ENCODE measurements at places on chromosomes 5 and 9.

- DNase-seq, result no peak
Observed at GRCh38 chr5:157046041-157046440, 12.9 kb downstream of the HAVCR1 start.

DNA sequence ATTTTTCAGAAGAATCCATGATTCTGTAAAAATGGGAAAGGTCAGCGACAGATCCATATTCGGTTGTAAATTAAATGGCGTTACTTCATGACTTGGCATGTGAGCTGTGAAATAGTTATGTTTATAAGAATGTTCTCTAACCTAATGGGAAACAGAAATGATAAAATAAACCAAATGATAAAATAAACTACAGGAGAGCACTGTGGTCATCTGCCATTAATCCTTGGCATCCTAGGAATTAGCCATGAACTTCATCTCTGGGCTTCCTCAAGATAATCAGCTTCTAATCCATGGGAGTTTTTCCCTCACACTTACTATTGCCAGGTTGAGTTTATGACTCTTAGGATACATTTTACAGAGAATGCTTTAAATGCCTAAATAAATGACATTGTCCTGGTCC is 94.6 kb upstream of the SLC30A5 start:
- no peak for DNase-seq

DNA sequence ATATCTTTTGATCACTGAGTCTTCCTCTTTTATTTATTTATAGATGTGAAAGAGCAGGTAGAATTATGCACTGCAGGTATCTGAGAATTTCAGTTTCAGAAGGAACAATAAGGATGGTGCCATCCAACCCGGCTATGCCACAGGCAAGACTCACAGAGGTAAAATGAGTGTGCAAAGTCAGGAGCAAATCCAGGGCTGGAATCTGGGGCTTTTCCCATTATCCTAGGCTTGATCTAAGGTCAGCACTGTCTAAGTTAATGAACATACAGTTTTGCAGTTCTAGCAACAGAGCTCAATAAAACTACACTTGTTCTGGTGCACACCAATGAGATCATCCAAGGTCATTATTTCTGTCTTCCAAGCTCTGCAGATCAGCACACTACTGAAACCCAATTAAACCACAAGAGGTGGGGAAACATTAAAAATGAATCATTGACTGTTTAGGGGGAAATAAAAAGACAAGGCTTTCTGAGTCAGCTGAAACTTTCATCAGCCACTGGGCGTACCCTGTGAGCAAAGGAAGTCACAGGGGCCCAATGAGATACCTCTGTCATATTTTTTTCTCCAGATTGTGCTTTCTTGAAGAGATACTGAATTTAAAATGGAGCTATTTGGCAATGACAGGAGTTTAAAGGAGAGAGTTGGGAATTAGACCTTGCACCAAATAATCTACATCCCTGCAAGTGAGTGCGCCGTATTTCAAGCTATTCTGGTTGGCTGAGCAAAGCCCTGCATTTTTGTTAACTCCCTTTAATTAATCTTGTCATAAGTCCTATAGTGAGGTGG is 662.2 kb upstream of the ZNF608 start:
- DNase-seq, result no peak

DNA sequence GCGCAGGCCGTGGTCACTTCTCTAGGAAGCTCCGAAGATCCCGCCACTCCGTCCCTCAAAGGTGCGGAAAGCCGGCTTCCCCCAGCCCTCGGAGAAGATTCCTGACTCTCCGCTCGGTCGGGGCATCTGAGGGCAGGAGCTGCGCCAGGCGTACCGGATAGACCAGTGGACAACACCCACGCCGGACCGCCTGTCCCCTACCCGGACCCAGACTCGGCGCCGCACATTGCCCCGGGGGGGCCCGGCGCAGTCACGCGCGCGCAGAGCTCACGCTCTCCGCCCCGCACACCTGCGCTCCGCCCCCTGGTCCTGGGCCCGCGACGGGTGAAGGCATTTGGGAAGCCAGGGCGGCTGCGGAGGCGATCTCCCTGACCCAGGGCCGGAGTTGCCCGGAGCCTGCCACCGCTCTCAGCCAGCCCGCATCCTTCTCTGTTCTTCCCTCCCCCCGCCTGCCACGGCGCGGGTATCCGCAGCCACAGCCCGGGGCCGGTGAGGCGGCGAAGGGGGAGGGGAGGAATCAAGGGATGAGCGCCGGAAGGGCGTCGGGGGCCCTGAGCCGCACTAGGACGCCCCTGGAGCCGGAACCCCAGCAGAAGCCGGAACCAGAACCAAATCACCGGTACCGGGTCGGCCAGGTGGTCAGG is 448 bp downstream of the RELL2 start:
- DNase-seq, result peak; percentile 20

DNA sequence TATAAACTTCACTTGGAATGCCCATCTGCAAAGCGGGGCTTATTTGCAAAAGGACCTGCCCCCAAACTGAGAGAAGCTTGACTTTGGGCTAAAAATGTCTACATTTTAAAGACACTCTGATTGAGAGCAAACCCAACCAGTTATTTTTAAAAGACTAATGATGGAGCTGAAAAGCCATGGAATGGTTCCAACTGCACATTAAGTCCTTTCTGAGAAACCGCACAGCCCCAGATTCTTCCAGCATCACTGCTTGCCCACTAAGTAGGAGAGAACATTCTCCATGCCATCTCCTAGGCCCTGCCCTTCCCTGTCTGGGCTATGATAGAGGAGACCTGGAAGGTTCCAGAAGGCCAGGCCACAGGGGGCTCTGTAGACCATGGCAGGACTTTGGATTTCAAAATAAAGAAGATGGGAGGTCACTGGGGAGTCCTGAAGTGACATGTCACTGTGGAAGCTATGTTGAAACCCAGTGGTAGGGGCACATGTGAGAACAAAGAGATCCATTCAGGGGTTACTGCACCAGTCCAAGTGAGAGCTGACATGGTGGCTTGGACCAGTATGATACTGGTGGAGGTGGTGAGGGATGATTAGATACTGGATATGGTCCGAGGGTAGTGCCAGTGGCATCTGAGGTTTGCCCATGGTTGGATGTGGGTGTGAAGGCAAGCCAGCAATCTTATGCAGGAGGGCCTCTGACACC is 179.2 kb downstream of the DAB2IP start:
- DNase-seq, result no peak

DNA sequence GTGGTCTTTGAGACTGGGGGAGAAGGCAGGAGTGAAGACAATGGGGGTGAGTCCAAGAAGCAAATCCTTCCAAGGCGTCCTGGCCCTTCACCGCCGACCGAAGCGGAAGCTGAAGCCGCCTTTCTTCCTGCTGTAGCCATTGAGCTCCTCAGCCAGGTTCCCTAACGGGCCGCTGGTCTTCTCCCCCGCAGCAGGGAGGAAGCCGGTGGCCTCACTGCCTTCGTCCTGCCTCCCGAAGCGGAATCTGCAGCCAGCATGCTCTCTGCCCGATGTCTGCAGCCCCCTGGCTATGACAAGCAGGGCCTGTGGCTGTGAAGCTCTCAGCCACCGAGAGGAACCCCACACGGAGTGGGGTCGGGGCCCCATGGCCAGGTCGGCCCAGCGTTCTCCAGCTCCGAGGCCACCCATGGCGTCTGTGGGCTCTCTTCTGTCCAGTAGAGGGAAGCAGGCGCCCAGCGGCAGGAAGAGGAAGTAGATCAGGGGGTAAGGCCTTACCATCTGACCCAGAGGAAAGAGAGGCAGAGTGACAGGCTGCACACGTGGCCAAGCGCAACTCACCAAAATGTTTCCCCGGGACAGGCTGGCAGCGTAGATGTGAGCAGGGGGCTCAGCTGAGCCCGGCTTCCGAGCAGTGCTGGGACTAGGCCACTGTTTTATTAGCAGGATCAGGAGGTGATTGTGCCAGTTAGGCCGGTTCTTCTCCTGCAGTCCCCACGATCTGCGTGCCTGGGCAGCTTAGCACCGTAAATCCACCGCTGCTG is 3.1 kb downstream of the QRFP start:
- DNase-seq, result no peak

DNA sequence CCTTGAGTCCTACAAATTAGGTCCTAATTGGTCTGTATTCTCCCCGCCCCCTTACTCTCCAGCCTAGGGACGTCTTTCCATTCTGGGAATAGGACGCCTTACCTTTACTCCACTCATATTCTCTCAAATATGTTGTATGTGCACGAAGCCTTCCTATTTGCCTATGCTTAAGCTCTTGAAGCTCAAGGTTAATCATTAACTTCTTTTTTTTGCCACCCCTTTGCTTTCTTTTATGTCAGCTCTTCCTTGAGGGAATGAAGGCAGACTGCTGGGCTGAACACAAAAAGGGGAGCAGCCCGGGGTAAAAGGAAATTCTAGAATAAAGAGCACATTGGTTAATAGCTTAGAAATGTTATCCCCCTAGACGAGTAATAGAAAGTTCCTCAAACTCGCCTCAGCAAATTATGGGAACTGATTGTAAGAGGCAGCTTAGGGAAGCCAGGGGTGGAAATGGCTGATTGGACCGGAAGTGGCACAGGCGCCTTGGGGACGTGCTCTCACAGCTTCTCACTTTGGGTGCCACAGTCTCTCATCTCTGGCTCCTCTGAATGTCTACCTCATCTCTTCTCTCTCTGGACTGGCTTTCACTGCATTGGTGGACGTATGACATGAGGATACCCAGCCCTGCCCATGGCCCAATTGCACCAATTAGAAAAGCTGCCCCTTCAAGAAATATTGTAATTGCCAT is 122.3 kb upstream of the IL12B start:
- no peak for DNase-seq

GRCh38 chr5:114953565-114953964 is 216.1 kb downstream of the TRIM36 start:
- DNase-seq, result no peak

DNA sequence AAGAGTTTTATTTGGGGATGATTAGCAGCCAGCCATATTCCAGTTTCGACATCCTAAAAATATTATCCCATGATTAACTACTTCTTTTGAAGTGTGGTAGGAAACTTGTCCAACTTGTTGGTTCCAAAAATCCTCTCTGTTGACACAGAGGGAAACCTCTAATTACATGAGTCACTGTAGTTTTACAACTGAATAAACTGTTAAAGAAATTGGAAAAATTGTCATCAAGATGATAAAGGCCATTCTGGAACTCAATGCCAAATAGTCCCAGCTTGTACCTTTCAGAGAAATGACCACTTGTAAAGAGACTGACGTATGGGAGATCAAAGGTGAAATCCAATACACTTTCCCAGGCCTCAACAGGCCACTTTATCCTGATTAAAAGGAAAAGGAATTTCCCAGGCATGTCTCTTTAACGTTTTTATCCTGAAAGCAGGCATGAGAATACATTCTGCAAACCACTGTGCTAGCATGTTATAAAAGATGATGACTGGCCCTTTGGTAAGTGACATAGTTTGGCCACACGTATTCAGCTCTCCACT is 261.6 kb downstream of the GLIS3 start:
- DNase-seq, result no peak

DNA sequence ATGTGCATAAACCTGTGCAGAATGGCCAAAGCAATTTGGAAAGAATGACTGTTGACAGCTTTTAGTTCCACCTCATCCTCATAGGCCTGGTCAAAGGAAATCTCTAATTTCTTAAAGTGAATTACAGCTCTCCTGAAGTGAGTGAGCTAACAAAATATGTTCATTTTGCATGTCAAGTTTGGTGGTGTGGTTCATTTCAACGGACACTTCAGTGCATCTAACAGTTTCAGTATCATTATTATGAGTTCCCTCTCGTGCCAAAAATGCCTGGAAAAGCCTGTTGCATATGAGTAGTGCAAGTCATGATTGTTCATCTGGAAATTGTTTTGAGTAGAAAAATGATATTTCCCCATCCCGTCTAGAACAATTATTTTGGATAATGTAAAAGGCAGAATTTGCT is 53.2 kb upstream of the HMHB1 start:
- no peak for DNase-seq

DNA sequence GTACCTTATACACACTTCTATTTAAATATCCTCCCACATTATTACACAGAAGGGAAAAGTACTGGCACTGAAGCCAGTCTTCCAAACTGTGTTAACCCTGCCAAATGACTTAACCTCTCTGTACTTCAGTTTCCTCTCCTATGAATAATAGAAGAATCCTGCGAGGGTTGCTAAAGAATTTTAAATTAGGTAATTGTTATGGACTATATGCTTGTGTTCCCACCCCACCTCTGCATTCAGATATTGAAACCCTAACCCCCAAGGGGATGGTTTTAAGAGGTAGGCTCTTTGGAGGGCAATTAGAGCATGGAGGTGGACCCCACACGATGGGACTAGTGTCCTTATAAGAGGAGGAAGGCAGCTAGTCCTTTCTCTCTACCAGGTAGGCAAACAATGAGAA is 72.7 kb downstream of the TTLL11 start:
- no peak for DNase-seq

GRCh38 chr9:80554301-80554700 is 982.5 kb downstream of the TLE4 start:
- DNase-seq, result no peak

DNA sequence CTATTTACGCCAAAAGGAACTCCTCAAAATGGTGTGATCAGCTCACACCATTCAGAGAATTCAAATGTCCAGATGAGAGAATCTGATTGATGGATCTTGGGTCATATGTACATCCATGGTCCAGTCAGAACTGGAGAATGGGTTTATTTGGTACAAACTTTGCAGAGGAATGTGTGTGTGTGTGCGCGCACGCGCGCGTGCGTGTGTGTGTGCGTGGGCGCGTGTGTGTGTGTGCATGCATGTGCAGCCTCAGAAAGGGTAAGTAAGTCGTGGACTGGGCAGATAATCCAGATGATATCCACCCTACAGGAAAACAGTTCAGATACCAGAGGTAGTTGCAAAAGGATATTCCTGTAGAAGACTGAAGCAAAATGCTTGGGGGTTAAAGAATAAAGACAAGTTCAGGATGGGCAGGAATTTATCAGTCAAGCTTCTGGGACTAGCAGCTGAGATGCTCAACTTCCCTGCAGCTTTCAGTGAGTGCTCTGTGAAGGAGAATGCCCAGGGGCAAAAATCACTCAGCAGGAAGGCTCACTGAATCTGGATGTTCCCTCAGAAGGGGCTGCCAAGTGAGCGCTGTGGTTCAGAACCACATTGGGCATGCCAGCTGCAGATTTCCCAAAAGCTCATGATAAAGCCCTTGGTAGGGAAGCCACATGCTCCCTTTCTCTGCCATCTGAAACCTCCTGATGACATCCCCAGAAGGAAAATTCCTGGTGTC is 440.5 kb upstream of the SGCD start:
- DNase-seq, result no peak

DNA sequence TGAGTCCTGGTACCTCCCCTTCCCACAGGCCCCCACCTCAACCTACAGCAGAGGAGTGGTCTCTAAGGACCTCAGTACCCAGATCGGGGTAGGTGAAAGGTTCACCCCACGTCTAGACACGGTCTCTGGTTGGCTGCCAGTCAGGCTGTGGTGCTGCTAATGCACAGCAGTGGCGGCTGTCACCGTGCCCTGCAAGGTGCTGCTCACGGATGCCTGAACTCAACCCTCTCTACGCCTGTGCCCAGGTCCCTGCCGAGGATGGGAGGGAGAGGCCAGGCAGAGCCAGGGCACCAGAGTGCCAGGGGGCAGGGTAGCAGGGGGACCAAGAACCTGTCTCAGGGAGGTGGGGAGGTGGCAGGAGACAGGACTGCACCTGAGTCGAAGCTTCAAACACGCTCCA is 14.3 kb downstream of the IER5L start:
- DNase-seq, result no peak

DNA sequence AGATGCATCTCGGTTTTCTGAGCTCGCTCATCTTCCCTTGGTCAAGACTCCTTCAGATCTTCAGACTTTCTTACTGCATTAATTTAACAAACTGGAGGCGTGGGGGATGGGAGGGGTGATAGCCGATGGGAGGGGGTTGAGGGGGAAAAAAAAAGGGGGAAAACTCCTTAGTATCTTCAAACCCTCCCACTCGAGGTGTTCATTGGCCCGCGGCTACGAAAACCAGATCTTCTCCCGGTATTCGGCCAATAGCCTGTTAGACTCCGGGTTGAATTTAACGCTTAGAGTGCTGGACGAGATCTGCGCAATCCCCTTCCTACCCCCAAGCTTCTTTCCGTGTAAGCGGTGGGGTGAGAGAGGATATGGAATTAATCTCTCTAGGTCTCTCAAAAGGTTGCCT is 689 bp upstream of the GLRA1 start:
- no peak for DNase-seq

All from stimulated activated CD8-positive, alpha-beta memory T cell treated with anti-CD3 and anti-CD28 coated beads, Interleukin-15, amount 100 ng/mL, for 4 hours (primary cell).